ENCODE measurements at places on chromosomes 2 and 18.

GRCh38 chr2:235543128-235543750 is 49.4 kb downstream of the AGAP1 start:
- peak; percentile 73 for DNase-seq

- no peak for DNase-seq
Observed at GRCh38 chr2:135226961-135227360, 174.9 kb downstream of the RAB3GAP1 start.

GRCh38 chr2:37812941-37813730 is 112.0 kb upstream of the RMDN2 start:
- no peak for DNase-seq

DNA sequence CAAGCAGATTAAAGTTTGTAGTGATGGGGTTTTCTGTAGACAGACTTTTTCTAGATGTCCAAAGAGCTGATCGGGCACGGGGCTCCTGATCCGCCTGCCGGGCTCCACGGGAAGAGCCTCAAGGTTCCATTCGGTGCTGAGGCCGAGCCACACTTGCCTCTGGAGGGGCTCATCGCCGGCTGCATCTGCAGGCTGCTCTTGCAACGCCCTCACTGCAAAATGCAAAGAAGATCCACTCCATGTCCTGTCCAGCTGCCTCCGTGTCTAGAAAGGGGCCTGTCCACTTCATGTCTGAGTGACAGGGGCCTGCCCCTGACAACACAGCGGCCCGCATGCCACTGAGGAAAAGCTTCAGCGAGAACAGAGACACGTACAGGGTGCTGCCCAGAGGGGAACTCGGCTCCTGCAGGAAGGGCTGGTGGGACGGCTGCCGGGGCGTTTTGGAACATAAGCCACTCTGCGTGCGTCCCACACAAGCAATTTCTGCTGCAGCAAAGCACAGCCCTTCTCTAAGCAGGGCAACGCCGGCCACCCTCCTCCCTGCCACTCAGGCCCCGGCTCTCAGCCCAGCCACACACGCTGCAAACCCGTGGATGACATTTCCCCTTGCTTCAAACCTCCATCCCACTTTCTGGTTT is 53.6 kb upstream of the CTDP1 start:
- peak; percentile 40 for DNase-seq

- DNase-seq: peak; percentile 15
Observed at GRCh38 chr2:240024766-240025165, 376 bp downstream of the NDUFA10 start.

GRCh38 chr2:17460371-17461086 is 57.7 kb downstream of the RAD51AP2 start:
- no peak for DNase-seq

GRCh38 chr18:76689646-76690264 is 132.6 kb upstream of the ZNF236 start:
- DNase-seq: peak; percentile 26

Measured in Ammon's horn (tissue), 1 donor.